ENCODE measurements at places on chromosomes 4 and X.
A peak's percentile ranks its signal among the peaks of the same experiment; 100 is the strongest.

DNA sequence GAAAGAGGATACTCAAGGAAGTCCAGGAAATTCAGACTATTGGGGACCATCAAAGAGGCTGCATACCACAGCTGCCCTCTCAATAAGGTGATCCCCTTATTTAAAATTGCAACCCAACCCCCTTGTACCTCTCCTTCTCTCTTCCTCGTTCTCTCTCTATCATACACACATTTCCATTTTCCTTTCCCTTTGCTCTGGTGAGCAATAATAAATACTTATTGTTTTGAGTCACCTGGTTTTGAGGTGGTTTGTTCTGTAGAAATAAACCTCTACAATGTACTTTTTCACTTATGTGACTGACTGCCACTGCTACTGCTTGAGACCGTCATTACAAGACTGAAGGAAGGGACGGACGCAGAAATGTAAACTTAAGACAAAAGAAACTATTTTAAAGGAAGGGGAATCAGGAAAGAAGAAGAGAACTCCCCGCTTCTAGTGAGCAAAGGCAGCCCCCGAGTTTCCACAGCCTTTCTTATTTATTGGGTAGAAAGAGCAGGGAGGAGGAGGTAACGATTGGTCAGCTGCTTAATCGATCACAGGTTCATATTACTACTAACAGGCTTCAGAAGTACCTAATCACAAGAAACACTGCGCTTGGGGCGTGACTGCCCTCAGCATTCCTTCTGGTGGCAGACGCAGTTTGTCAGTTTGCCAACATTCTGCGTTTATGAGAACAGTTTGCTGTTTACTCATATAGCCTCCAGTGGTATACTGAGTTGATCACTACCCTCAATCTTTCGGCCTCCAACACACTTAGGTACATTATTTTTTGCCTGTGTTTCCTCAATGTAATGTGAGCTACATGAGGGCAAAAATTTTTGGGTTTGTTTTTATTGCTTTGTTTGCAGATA is 16.9 kb upstream of the TMEM165 start:
- H3K4me3 ChIP-seq: no peak overlapping the region
- no peaks in the 10 kb centered on the region for H3K4me1 ChIP-seq
- no peaks in the 10 kb centered on the region for H3K36me3 ChIP-seq
- no peak for DNase-seq

DNA sequence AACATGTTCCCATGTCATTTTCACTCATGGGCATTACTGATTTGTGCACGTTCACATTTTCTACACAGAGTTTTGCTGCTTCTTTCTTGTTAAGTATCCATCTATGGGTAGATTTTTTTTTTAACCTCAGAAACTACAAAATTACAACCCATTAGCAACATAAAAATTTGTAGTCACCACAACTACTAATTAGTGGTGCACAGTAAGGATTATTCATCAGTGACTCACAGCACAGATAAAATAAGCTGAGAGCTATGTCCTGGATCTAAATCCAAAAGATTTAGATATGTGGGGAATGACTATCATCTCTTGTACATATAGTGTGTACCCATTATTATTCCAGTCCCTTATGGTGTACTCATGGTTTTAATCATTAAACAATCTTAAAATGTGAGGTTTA is 19.7 kb upstream of the AMELX start:
- H3K36me3 ChIP-seq: no peaks in the 10 kb centered on the region
- H3K4me1 ChIP-seq: no peaks in the 10 kb centered on the region
- no peak overlapping the region for H3K27ac ChIP-seq

DNA sequence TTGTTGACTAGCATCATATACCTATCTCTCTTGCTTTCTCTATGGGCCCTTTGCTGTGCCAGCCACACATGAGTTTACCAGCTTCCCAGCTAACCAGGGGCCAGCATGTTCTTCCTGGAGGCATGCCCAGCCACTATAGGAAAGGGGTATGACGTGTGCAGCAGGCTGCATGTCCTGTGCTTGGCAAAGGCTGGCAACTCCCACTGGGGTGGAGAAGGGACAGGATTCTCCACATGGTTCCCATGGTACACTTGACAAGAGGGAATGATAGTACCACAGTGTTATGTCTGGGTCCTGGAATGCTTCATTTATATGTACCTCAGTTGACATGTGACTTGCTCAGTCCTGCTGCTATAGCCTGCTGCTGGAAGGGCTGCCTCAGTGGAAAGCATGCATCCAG is 78.8 kb downstream of the TMEM164 start:
- H3K36me3 ChIP-seq: no peaks in the 10 kb centered on the region
- no peak overlapping the region for H3K4me3 ChIP-seq
- peaks cover 3% of the 10 kb centered on the region for H3K4me1 ChIP-seq

- H3K4me3 ChIP-seq: no peak overlapping the region
- DNase-seq: no peak
- H3K4me1 ChIP-seq: no peaks in the 10 kb centered on the region
- no peaks in the 10 kb centered on the region for H3K27me3 ChIP-seq
- H3K36me3 ChIP-seq: no peaks in the 10 kb centered on the region
Measured at GRCh38 chrX:42755815-42756214, 22.1 kb downstream of the PPP1R2C start.

GRCh38 chr4:24650849-24651640 is 66.7 kb upstream of the DHX15 start:
- peak overlapping the region; percentile 6 for H3K4me3 ChIP-seq
- H3K4me1 ChIP-seq: peaks cover 13% of the 10 kb centered on the region
- H3K27me3 ChIP-seq: no peaks in the 10 kb centered on the region
- H3K36me3 ChIP-seq: no peaks in the 10 kb centered on the region
- DNase-seq: peak; percentile 90

GRCh38 chr4:25500626-25501316 is 123.7 kb downstream of the ANAPC4 start:
- no peak for DNase-seq
- H3K36me3 ChIP-seq: no peaks in the 10 kb centered on the region
- H3K4me3 ChIP-seq: no peak overlapping the region
- no peaks in the 10 kb centered on the region for H3K27me3 ChIP-seq
- H3K4me1 ChIP-seq: no peaks in the 10 kb centered on the region

Data from common myeloid progenitor, CD34-positive (primary cell).